ENCODE measurements at places on chromosomes 7 and 10. TPM values are rescaled to one million over a fixed set of nuclear protein-coding genes. Genes with fewer than 3 reads are reported as not detected.

TRPV5 gene
- not detected for total RNA-seq

COL17A1 gene
- total RNA-seq: 0.13 TPM

GNGT1 gene
- total RNA-seq: not detected

LLCFC1 gene
- not detected for total RNA-seq

LRRC4 gene
- 0.39 TPM for total RNA-seq

ADIRF gene
- 50.6 TPM for total RNA-seq

SEMA3E gene
- total RNA-seq: 4.2 TPM

CTAGE6 gene
- 3.4 TPM for total RNA-seq

Measured in articular chondrocyte of knee joint (primary cell).